ENCODE measurements at places on chromosomes 2 and 18.

DNA sequence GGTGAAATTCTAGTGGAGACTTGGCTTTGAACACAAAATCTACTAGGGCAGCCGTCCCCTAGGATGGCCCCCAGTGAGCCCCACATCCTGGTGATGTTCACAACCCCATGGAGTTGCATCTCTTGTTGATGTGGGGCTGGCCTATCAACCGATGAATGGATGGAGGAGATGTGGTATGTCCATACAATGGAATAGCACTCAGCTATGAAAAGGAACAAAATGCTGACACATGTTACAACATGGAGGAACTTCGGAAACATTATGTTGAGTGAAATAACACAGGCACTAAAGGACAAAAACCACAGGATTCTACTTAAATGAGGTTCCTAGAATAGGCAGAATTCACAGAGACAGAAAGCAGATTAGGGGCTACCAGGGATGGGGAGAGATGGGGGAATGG lies 80.1 kb upstream of the ASAP2 start:
- DNase-seq = no peak

DNA sequence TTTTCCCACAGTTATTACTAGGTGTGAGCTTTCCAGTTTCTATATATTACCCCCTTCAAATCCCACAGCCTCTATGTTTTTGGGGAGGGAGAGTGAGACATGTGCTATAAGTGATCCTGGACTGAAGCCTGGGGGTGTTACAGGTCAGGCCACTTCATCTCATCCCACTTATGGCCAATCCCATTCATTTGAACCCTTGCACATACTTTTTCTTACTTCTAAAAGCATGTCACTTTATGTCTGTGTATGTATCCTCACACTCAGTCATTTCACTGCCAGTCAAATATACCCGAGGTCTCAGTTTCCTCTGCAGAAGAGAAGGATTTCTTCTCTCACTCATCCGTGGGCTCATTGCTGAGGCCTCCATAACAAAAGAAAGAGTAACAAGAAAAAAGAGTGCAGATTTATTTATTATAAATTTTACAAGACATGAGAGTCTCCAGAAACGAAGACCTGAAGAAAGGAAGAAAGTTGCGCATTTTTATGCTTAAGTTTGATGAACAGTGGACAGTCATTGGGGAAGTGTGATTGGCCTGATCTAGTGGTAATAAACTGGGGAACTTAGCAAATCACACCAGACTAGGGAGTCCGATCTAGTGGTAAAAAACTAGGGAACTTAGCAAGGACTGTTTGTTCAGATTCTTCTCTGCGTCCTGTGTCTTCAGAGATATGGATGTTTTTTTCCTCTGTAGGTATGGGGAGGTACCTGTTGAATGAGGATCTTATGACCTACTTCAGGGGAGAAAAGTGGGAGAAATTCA lies 52.1 kb downstream of the ICOS start:
- no peak for DNase-seq

DNA sequence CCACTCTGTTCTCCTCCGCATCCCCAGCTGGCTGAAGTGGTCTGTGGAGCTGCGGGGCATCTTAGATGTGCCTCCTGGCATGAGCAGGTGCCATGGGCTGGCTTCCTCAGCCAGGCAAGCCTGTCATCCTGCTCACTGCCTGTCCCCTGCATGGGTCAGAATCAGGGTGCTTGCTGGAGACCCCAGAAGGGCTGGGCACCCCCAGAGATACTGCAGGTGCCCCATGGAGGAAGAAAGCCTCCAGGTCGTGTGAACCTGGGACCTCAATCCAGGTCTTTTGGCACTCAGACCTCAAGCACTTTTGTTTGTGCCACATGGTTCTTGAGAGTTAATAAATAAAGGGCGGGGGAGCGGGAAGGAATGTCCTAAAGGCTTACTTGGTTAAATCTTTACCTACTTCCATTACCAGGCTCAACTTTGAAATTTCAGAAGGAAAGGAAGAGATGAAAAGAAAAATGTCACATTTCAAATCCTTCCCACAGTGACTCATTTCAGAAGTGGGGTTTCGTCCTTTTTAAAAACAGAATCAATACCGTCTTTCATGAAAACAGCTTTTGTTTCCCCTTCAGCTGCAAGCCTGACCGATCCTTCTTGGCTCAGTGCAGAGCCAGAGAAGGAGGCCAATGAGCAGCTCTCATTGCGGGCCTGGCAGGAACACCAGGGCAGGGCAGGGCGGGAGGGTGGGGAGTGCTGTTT lies 69.9 kb downstream of the RHOB start:
- no peak for DNase-seq

- DNase-seq = no peak
Observed at GRCh38 chr18:77344786-77345500, 95.3 kb downstream of the GALR1 start.

GRCh38 chr2:199055336-199055735 lies 402.4 kb downstream of the SATB2 start:
- no peak for DNase-seq

DNA sequence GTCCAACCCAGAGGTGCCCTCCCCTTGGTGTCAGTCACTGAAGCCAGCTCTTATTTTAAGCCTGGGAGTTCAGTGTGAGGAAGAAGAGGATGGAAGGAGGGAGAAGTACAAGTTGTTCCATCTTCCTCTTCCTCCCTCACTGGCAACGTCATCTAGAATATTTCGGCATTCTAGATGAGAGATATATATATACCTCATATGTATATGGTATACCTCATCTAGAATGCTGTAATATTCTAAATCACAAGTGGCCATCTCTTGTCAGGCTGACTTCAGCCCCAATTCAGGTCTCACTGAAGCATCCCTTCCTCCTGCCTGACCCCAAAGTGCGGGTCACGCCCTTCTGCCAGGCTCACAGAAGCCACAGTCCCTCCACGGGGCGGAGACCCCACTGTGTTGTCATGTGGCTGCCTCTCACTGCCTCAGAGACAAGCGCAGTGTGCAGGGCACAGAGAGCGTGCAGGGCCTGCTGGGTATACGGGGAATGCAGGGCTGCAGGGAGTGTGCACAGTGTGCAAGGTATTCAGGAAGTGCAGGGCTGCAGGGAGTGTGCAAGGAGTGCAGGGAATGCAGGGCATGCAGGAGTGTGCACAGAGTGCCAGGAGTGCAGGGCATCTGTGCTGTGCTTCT lies 32.8 kb upstream of the B3GNT7 start:
- DNase-seq = no peak

DNA sequence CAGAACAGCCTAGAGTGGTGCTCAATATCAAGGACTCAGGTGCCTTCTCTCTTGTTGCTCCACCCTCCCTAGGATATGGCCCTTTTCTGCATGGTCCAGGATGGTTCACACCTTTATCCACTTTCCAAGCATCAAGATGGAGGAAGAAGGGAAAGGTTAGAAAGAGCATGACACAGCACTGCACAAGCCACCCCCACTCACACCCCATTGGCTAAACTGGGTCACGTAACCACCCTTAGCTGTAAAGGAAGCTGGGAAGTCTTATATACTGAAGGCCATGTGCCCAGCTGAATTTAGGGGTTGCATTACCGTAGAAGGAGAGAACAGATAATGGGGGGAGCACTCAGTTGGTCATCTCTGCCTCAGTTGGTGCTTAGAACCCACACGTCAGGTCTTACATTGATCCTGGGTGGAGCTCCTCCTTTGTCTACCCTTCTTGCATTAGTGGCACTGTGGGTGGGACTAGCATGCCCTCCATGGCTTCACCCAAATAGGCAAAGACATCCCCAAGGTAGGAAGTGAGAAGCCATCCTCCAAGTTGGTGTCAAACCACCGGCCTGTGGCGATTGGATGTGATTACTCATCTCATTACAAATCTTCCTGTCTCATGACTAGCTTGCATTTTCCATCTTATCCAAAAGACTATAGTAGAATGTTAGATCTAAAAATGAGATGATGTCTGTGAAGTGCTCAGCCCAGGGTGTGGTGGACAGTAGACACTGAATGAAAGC lies 248.5 kb downstream of the HAUS1 start:
- DNase-seq = no peak

GRCh38 chr2:210611466-210611865 lies 55.1 kb downstream of the CPS1 start:
- DNase-seq = no peak

DNA sequence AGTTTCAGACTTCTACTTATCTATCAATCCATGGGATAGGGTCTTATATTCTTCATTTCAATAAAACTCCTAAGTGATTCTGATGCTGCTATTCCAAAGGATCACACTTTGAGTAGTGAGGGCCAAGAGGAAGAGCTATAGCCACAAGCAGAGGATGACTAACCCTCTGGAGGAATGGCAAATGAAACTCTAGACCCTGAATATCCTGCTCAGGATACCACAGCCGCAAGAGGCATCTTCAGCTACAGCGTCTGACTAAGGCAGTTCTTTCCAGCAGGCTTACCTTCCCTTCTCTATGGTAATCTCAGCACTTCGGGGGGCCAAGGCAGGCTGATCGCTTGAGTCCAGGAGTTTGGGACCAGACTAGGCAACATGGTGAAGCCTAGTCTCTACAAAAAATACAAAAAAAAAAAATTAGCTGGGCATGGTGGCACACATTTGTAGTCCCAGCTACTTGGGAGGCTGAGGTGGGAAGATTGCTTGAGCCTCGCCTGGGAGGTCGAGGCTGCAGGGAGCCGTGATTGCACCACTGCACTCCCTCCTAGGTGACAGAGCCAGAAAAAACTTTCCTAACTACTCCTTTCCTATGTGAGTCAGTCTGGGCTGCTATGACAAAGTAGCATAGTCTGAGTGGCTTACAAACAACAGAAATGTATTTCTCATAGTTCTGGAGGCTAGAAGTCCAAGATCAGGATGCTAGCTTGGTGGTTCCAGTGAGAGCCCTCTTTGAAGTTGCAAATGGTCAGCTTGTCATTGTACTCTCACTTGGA lies 371.9 kb downstream of the IRS1 start:
- DNase-seq = no peak

GRCh38 chr2:24163601-24164000 lies 11.3 kb upstream of the FAM228A start:
- DNase-seq = no peak

DNA sequence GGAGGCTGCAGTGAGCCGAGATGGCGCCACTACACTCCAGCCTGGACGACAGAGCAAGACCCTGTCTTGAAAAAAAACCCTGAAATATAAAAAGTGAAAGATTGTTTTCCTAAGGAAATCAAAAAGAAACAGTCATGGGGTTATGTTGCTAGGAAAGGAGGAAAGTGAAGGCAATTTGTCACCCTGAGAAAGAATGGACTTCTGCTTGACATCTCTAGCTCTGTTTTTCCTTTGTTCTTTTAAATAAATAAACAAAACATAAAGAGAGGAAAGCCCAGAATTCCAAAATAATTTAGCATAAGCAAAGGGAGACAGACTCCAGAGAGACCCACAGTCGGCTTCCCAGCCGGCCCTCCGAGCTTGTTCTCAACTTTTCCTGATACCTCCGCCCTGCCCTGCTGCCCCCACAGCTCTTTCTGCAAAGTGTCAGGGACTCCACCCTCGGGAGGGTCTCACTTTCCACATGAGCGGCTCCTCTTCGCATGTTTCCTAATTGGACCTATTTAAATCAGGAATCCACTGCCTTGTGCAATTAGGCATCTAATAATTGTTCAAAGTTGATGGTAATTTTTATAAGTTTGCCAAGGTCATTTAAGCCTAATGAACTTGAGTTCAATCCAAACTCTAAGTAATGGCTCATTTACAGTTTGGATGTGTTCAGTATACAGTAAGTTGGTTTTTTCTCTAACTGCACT lies 49.8 kb upstream of the COPS8 start:
- DNase-seq = no peak

DNA sequence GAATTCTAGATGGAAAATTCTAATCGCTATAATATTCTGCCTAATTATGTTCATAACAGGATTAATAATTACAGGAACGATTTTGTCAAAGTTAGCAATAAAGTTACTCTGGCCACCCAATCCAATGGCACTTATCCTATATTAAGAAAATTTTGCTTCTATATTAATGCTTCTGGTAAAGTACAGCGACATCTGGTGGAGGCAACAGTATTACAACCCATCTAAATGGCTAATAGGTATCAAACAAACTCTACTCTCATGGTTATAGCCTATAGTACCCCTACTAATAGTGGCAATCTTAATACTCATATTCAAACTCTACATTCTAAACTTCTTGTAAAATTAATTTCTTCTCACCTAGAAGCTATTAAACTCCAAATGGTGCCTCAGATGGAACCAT lies 1084.7 kb upstream of the LRRTM1 start:
- DNase-seq = no peak

DNA sequence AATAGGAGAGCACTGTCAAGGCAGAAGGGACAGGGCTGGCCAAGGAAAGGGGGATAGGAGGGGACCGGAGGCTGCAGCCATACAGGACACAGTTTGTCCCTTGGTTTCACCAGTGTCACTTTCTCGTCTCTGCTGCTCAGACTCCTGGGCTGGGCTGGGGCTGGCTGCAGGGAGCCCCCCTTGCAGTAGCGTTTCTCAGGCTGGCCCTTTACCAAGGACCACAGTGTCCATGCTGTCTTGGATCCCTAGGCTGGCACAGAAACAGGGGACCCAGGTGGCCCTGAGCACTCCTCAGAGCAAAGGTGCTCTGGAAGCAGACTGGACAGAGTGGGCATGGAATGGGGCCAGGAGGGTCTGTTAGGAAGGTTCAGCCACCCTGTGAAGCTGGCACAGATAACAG lies 34.8 kb downstream of the ATOH8 start:
- DNase-seq = no peak

- DNase-seq = no peak
Observed at GRCh38 chr2:44362207-44363015, 664 bp downstream of the CAMKMT start.

GRCh38 chr2:215188078-215188477 lies 49.7 kb upstream of the ABCA12 start:
- DNase-seq = no peak
